ENCODE measurements at places on chromosomes 1 and 21. TPM values are rescaled to one million over a fixed set of nuclear protein-coding genes. Genes with fewer than 3 reads are reported as not detected.

- DNase-seq: no peak
Measured at GRCh38 chr1:165162671-165163241, 193.8 kb downstream of the LMX1A start.

DNA sequence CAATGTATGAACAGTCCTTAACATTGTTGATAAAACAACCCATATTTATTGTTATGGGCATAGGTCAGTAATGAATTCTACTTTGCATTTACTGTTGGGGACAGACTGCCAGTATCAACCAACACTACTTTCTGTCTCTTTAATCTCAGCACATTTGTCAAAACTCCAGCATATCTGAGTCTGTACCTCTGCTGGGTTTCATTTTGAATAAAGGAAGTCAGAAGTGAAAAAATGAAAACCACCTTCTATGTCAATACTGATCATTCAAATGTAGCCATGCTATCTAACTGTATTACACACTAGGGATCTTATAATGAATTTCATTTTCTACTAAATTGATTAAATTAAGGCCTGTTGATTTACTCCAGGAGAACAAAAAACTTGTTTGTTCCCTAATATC lies 24.2 kb upstream of the CXADR start:
- DNase-seq: no peak

DNA sequence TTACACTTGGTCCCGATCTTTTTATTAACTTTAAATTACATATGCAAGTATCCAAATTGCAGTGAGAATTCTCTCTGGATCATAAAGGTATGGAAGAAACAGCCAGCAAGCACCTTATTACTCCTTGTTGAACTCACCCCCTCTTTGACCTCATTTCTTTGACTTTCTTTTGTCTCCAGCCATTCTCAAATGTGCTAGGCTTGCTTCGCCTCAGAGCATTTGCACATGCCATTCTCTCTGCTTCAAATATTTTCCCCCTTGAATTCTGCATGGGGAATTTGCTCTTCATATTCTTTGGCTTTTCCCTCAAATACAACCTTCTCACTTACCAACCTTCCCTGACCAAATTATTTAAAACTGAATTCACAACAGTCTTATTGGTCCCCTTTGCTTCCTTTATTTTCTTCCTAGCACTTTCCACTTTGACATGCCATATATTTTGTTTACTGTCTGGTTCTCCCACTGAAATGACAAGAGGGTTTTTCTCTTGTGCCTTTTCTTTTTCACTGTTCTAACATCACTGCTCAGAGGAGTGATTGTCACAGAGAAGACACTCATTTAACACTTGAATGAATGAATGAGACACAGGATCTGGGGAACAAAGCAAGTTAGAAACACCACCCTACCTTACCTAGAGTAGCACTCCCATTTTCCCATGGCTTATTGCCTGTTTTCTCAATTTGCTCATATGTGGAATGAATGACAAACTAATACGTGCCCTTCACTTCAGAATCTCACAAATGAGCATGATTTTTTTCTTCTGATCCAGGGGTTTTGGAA lies 1.4 kb upstream of the PGBD2 start:
- no peak for DNase-seq

DNA sequence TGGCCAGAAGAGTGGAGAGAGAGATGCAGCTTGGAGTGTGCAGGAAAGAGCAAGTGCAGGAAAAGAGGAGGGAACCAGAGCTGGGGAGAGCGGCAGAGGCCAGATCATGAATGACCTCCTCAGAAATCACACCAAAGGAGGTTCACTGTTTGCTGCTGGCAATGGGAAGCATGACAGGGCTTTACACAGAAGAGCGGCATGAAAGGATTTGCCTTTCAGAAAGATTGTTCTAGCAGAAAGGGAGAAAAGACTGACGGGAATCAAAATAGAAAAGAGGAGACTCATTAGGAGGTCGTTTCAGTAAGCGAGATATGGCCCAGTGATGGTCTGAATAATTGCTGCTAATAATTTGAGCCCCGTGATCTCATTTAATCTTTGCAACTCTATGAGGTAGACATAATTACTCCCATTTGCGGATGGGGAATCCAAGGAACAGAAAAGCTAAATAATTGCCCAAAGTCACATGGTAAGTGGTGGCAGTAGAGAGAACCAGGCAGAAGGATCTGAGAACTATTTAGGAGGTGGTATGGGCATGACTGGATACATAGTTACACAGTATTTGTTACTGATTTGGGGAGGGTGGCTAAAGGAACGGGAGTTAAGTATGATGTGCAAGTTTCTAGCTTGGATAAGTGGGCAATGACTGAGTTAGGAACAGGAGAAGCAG lies 12.5 kb upstream of the HNRNPR start:
- DNase-seq: no peak

DNA sequence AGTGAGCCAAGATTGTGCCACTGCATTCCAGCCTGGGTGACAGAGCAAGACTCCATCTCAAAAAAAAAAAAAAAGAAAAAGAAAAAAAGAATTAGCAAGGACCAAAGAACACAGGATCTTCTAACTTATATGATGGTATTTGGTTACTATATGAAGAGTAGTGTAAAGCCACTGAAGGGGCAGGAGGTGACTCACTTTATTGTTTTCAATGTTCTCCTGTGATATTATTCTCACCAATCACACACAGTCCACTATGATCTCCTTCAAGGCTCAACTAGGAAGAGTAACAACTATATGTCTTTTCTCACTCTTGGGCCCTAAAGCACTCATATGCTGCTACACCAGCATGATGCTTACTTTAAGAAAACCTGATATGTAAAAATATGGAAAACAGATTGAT lies 26.7 kb downstream of the RC3H1 start:
- no peak for DNase-seq

DNA sequence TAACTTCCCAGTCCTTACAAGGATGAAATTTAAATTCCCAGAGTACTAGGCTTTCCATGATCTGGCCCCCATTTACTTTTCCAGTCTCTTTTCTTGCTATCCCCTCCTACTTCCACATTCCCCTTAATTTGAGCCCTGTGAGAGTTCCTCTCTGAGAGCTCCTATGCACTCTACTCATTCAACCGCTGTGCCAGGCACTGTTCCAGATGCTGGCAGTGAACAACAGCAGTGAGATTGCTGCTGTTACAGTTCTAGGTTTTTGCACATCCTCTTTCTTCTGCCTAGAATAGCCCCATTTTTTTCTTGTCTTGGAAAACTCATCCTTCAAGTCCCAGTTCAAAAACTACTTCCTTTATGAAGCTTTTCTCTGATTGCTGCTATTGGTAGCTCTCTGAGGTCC lies 18.8 kb downstream of the ATF6 start:
- no peak for DNase-seq

DNA sequence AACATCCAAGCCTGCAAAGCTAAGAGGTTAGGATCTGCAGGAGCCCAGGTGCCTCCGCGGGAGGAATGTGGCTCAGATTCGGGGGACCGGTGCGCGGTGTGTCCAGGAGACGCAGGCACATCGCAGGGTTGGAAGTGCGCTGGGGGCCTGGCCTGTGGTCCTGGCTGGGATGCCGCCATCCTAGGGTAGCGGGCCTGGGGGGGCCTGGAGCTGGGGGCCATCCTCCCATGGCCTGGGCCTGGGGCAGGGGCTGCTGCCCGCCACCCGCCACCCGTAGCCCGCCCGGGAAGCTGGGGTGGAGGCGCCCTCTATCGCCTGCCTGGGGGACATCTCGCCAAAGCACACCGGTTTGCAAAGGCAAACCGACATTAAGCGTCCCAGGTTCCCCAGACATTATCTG lies 170.6 kb upstream of the ARHGEF16 start:
- no peak for DNase-seq

DNA sequence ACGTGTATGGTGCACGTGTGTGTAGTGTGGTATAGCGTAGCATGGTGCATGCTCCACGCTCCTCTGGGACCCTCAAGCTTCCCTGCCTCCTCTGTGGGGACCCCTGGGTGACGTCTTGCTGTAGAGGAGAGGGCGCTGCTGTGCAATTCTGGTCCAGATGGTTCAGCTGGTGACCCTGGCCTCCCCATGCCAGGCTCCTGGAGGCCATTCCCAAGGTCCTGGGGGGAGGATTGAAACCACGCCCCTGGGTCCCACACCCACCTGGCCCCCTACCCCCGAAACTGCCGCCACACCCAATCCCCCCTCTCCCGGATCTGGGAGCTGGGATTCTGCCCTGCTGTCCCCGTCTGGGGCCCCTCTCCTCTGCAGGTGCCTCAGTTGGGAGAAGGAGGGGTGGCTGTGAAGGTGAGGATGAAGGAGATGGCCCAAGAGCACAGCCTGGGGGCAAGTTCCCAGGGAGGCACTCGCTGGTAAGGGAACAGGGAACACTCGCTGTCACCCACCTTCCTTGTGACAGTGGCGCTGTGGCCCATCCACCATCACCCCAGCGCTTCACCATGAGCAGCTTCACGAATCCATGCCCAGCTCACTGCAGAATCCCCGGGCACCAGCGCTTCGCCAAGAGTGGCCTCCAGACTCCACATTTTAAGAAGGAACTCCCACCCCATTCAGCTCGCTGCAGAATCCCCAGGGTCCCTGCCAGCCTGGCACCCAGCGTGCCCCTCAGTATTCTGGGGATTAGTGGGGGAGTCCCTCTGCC lies 38.0 kb downstream of the WDR4 start:
- no peak for DNase-seq

GRCh38 chr1:25609921-25610320 lies 6.7 kb upstream of the MAN1C1 start:
- no peak for DNase-seq

GRCh38 chr1:6801966-6802365 lies 16.7 kb downstream of the CAMTA1 start:
- no peak for DNase-seq

DNA sequence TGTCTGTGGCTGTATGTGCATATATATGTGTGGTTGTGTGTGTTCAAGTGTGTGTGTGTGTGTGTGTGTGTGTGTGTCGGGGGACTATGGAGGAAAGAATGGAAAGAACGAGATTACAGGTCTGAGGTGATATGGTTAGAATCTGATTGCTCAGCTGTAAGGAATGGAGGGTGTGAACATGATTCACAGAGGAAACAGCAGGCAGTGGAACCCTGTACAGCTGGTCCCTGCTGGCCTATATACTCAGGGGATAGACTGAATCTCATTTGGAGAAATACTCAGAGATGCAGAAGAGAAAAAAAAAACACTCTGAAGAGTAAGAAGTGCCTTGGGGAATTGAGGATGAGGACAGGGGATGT lies 180.1 kb upstream of the ESRRG start:
- DNase-seq: no peak

DNA sequence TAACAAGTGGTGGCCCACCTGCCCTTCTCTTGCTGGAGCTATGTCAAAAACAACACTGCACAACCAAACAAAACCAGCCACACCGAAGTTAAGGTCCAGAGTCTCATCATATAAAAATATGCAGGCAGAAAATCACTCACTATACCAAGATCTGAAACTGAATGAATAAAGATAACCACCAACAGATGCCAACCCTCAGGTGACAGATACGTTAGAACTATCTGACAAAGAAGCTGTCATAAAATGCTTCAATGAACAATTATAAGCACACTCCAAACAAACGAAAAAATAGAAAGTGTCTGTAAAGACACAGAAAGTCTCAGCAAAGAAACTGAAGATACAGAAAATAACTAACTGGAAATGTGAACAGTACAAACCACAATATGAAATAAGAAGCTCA lies 14.0 kb downstream of the ZNF496 start:
- DNase-seq: no peak

GRCh38 chr21:36207577-36208320 lies 51.1 kb downstream of the DOP1B start:
- DNase-seq: no peak

GRCh38 chr21:38460171-38460742 lies 38.0 kb downstream of the ERG start:
- no peak for DNase-seq

DNA sequence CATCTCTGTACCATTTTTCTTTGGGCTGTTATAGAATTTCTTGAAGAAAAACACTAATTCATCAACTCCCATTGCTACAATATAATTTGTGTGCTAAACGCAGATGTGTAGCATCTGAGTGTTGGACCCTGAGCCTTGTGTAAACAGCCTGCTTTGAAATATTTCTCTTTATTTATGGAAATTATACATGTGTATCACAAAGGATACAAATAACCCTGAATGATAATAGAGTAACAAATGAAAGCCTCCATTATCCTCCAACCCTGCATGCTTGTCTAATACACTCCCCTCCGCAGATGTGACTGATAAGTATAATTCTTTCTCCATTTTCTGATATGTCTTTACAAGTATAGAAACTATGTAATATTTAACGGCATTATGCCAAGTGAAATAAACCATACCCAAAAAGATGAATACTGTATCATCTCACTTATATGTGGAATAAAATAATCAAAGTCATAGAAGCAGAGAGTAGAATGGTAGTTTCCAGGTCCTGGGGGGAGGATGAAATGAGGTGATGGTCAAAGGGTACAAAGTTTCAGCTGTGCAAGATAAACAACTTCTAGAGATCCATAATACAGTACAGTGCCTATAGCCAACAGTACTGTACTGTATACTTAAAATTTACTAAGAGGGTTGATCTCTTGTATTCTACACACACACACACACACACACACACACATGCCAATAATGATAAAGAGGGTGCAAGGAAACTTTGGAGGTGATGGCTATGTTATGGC lies 2.8 kb upstream of the ADAM30 start:
- DNase-seq: peak; percentile 10

GRCh38 chr1:93180723-93181613 lies at the start of gene CCDC18:
Gene CCDC18, plus strand, starts transcription at chr1:93180724. Its CDS starts 2,638 bp downstream, at chr1:93183362.
- no peak for DNase-seq

GRCh38 chr1:108703939-108704338 lies 8.8 kb upstream of the FNDC7 start:
- no peak for DNase-seq

DNA sequence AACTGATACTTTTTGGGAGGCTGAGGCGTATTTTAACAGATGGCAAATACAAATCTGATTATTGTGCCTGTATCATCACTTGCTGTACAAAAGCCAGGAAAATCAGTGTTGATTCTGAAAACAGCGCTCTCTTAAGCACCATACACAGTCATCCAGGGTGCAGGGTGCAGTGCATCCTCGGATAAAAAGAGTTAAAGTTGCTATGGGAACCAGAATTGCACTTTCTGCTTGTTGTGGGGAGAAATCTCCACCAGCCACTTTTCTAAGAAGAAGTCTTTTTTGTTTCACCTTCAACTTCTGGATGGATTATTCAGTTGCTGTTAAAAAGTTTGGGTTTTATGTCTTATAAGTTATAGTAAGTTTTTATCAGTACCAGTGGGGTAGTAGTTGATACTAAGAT lies 3.8 kb downstream of the LAMC1 start:
- DNase-seq: no peak

DNA sequence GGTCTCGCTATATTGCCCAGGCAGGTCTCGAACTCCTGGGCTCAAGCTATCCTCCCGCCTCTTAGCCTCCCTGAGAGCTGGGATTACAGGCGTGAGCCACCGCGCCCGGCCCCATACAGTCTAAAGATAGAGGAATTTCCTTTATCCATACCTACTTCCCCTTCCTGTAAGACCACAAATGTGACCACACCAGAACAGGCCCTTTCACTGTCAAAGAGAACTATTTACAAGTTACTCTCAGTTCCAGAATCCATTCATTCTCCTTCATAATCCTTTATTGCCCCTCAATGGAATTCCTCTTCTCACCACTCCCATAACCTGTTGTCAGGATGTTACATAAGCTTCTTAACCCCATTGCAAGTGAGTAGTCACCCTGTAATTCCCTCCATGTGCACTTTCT lies 26.3 kb upstream of the SLC5A9 start:
- DNase-seq: no peak

The FAM110D gene
- 0.10 TPM for total RNA-seq

The COL9A2 gene
- 38.9 TPM for total RNA-seq

The ICOSLG gene
- 0.59 TPM for total RNA-seq

The DNASE2B gene
- total RNA-seq: not detected

The OR10J4 gene
- total RNA-seq: not detected

The SLC9C2 gene
- 1.3 TPM for total RNA-seq

The NUP210L gene
- 0.11 TPM for total RNA-seq

The CFAP141 gene
- total RNA-seq: 0.66 TPM

The OPTC gene
- total RNA-seq: not detected

The AMY1B gene
- total RNA-seq: not detected

The TIMM17A gene
- total RNA-seq: 76.7 TPM
